ENCODE measurements at places on chromosomes 11 and 22.

GRCh38 chr11:1875093-1875850, 16.4 kb downstream of the PRR33 start:
- DNase-seq: no peak

DNA sequence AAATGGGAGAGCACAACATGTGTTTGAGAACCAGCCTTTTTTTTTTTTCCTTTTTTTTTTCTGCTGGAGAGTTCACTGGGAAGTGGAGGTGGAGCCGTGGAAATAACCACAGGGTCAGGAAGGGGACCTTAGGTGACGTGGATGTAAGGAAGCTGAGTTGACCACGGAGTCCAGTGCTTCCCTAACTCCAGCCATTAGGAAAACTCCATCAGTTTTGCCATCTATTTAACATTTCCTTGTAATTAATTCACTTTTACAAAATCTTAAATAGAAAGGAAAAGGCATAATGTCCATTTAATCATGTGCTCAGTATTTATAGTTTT, 2.0 kb upstream of the CDK2AP2 start:
- no peak for DNase-seq

DNA sequence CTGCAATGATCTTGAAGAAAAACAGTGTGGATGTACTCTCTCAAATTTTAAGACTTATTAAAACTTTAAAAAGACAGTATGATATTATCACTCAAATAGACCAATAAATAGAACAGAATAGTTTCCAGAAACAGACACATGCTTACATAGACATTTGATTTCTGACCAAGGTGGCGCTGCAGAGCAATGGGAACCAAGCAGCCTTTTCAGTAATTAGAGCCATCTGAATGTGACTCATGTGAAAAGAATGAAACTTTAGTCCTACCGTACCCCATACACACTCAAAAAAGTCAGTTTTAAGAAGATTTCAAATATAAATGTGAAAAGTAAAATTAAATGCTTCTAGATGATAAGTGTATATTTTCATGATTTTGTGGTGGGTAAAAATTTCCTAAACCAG, 74.2 kb upstream of the MS4A8 start:
- no peak for DNase-seq

GRCh38 chr22:32185821-32186220, 19.1 kb downstream of the RFPL2 start:
- no peak for DNase-seq
